Fibroblast of skin of right biceps (primary cell): ENCODE measurements at places on chromosomes 16 and 17.

DNA sequence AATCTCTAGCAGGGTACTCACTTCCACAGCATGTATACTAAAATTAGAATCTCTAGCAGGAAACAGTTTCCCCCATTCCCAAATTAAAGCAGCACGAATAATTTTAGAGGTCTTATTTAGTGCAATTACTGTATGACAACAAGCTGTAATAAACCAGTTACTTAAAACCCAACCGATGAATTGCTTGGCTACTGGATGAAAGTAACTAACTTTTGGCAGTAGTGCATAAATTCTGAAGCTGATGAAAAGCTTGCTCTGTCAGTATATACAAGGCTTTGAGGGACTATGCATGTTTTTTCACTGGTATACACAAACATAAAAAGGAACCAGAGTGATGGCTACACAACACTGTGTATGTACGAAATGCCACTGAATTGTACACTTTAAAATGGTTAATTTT lies 89.4 kb downstream of the CFDP1 start:
- DNase-seq, result no peak

- DNase-seq, result no peak
These were observed 59.0 kb downstream of the SPACA3 start for GRCh38 chr17:33050611-33051140.

- no peak for DNase-seq
These were observed 47.9 kb downstream of the DNAH17 start for GRCh38 chr17:78529251-78529650.

- DNase-seq, result no peak
These were observed 9.0 kb downstream of the GAA start for GRCh38 chr17:80110447-80110812.

- DNase-seq, result peak; percentile 10
These were observed 1.0 kb downstream of the SLC47A1 start for GRCh38 chr17:19534562-19535149.

DNA sequence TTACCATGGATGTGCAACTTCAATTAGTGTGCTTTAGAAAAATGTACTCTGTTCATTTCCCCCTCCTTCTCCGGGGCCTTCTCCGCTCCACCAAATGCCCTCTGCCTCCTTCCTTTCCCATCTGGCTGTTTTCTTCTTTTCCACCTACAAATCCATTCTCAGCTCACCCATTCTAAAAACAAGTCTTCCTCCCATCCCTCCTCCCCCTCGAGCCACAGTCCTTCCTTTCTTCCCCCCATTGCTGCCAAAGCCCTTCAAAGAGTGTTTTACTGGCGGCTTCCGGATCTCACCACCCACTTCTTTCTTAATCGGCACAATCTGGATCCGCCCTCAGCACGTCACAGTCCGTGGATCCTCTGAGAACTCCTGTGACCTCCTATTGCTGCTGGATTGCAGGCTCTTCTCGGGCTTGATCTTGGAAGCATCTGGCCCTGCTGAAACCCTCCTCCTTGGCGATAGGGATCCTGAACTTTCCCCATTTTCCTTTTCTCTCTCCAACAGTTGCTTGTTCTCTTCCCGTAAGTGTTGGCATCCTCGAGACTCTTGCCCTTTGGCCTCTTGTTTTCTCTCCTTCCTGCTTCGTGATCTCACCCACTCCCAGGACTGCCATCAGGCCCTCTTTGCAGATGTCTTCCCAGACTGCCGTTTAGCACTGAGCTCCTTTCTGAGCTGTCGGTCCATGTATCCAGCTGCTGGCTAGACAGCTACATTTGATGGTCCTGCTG lies 36.0 kb upstream of the FBXO47 start:
- DNase-seq, result peak; percentile 40

DNA sequence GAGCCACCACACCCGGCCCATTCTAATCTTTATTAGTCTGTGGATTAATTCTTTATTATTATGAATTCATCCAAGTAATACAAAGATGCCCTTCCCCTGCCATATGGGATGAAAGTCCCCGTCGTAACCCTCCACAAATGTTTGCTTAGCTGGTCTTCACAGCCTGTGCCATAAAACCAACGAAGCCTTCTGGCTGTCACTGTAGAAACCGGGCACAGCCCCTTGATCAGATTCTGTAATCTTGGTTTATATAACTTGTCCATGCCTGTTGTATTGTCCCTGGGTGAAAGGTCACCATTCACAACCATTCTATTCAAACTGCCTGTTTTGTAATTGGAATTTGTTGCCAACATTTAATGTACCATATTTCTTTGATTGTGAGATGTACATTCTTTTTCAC lies 66.5 kb downstream of the ATP2C2 start:
- no peak for DNase-seq

DNA sequence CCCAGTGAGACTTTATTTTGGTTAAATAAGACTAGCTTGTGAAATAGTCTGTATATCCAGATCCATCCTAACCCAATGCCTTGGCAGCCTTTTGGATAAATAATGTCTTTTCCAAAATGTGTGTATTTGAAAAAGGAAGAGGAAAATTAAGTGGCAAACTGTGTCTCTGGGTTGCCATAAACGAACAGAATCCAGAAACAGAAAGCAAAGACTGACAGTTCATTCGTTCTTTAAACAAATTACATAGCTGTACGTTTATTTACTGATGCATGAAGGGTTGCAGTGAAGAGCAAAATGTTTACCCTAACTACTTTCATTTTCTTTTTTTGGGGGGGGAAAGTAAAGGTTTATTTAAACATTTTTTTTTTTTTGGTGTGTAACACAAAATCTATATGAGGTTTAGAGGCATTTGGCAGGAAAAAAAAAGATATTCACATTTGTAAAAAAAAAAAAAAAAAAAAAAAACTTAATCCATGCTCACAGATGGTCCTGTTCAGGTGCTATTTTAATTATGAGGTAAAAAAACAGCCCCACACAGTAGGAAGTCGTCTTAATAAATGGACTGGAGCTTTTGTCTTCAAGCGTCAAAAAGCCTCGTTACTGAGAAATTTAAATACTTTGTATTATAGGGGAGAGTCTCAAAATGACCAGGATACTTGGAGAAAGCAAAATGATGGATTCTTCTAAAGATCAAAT lies 245.9 kb downstream of the FTO start:
- no peak for DNase-seq

DNA sequence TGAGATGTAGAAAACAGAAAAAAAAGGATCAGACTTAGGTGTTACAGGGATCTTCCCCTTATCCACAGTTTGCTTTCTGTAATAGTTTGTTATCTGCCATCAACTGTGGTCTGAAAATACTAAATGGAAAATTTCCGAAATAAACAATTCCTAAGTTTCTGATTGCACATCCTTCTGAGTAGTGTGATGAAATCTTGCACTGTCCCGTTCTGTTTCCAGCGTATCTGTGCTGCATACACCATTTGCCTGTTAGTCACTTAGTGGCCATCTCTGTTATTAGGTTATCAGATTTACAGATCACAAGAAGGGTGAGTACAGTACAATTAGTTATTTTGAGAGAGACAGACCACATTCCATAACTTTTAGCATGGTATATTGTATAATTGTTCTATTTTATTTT lies 185.6 kb upstream of the CPHXL start:
- DNase-seq, result no peak

GRCh38 chr17:40895106-40895730 lies 10.2 kb upstream of the KRT20 start:
- DNase-seq, result no peak

DNA sequence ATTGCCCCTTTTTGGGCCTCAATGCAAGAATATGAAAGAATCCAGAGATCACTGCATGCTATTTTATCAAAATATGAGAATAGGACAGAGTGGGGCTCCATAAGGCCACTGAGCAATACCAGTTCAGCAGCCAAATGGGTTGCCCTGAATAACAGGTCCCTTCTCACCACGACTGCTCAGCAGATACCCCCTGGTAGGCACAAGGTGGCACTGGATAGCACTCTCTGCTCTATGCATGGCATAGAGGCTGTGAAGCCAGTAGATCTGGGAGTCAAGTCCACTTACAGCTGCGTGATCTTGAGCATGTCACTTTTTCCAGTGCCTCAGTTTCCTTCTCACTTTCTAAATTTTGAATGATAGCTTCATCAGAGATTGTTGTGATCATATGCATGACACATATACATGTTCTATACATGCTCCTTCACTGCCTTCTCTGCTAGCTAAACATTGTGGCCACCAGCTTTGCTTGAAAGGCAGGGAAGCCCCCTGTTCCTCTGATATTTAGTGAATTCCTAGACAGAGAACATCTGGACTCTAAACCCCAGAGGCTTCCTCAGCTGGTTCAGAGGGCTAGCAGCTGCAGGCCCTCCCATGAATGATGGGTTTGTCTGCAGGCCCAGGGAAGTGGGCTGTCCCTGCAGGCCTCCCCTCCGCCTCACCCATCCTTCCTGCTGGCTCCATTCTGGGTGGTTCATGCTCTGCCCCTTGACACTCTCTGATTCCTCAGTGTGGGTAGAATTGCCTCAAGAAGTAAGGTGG lies 84.9 kb upstream of the ASIC2 start:
- DNase-seq, result no peak

DNA sequence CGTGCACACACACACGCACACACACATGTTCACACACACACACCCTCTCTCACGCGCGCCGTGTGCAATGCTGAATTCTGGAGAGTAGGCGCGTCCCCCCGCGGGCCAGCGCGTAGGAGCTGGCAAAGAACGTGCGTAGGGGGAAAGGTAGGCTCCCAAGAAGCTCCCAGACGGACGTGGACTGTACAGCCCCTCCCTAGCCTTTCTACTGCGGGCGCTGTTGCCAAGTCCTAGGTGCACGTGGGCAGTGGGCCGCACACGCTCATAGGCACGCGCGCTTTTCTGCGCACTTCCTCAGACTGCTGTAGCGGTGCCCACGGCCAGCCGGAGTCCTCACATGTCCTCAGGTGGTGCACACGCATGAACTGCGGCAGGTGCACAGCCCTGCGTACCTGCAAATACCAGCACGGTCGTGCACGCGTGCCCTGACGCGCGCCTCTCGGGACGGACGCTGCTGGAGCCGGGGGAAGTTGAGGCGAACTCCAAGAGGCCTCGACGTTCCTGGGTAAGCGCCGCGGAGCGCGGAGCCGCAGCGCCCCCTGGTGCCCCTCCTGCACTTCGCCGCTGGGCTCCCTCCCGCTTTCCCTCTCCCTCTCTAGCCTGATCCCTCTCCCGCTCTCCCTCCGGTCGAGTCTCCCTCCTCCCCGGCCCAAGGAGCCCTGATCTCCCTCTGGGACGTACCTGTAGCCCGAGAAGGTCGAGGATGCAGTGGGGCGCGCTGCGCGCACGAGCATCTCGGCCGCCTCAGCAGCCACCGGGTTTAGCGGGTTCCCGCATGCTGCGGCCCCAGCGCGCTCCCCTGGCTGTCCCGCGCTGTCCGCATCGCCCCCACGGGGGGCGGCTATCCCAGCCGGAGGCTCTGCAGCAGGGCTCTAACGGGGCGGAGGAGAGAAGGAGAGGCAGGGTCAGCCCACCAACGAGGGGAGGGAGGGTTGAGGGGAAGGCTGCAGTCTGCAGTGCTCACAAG lies 749 bp downstream of the GRIN2A start:
- peak; percentile 65 for DNase-seq

DNA sequence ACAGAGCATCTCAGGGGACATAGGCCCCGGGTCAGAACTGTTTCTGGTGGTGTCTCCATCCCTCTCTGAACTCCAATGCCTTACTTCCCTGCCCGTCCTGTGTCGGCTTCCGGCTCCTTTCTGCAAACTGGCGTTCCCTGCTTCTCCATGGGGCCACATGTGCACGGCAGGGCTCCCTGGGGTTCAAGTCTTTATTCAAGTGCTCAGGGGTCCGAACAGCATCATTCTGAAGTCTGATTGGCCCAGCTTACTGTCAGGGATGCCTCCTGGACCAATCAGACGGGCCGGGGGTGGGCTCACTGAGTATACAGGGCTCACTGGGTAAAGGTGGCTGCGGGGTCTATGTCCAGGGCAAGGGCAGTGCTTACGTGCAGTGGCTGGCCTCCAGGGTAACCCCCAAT lies 17.1 kb downstream of the C16orf82 start:
- no peak for DNase-seq

DNA sequence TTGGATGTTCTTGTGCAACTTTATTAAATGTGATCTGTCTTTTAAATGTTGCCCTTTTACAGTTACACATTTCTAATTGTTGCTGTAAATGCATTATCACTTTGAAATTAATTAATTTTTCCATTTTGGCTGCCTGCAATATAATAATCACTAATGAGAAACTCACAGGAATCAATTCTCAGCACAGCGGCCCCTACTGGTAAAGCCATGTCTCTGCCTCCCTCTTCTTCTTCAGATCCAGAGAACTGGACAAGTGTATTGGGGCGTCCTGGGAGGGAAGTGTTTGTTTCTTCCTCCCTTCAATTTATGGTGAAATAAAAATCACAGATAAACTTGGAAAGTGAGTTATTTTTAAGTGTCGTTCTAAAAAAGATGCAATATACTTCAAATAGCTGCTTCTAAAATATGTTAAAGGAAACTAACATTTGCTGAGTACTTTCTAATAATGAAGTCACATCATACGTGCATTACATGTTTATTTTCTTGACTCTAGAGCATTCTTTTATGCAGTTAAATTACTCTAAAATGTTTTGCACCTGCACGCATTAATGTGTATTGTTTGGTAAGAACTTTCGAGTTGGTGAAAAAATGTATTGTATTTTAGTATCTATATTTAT lies 338.0 kb downstream of the WWOX start:
- DNase-seq, result peak; percentile 4

GRCh38 chr16:1712791-1713261 lies 6.8 kb downstream of the MAPK8IP3 start:
- no peak for DNase-seq

- DNase-seq, result no peak
These were observed 205.9 kb downstream of the MAP2K6 start for GRCh38 chr17:69620363-69620762.

GRCh38 chr16:88477631-88478519 lies 24.8 kb downstream of the ZFPM1 start:
- no peak for DNase-seq

DNA sequence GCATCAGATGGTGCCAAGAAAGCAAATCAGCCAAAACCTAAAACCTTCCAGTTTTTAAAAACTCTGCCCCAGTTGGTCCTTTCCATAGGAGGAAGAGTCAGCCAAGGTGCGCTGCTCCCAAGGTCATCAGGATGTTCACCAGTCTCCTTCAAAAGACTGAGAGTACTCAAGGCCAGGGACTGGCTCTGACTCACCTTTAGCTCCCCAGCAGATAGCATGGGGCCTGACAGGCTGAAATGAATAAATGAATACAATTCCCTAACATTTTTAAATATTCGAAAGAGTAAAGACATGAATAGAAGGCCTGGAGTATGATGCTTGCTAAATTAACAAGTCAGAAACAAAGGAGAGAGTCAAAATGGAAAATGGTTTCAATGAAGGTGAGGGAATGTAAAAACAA lies 19.2 kb downstream of the EFTUD2 start:
- no peak for DNase-seq
